Ureter (tissue), 1 donor: ENCODE measurements at places on chromosomes 3 and 15. TPM values are rescaled to one million over a fixed set of nuclear protein-coding genes. Genes with fewer than 3 reads are reported as not detected.

DNAJC13 gene
- total RNA-seq, result 68.3 TPM

UBAP1L gene
- 9.4 TPM for total RNA-seq

GRCh38 chr3:46012246-46012645 lies 15.0 kb downstream of the XCR1 start:
- peak; percentile 17 for DNase-seq

DNA sequence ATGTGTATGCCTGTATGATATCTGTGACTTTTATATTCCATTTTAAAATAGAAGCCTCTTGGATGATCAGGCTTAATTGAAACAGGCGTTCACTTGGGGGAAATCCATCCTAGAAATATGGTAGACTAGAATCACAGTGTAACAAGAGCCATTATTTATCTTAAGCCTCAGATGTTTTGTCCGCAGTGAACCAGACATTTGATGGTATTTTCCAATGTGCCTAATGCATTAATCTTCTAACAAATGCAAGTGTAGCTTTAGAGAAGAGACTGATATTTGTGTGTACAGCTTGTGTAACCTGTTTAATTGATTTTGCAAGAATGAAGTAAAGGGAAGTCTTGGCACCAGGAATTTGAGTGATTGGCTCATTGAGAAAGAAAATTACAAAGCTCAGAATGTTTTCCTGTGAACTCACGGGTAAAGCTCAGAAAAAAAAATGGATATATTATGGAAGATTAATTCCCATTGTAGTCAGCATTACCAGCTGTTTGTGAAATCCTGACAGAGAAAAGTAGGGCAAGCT lies 155.7 kb downstream of the SV2B start:
- no peak for DNase-seq

DNA sequence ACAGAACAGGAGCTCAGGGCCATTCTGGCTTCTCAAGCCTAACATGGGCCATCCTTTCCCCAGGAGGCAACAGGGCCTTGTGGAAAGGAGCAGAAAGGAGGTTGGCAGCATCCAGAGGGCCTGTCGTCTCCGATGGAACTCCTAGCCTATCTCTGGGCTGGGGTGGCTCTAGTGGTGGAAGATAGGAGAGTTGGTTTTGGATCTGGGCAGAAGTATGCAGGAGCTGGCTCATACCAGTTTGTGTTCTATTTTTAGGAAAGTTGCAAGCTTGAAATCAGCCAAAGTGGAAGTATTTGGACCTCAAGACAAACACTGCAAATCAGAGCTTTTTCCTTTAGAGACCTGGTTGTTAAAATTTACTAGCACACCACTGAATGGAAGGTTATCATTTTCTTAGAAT lies 35.4 kb upstream of the XCR1 start:
- DNase-seq, result no peak

GRCh38 chr3:42539871-42540714 lies 37.6 kb downstream of the VIPR1 start:
- DNase-seq, result peak; percentile 76

GRCh38 chr15:87498560-87498959 lies 758.0 kb downstream of the NTRK3 start:
- no peak for DNase-seq

GRCh38 chr3:130462089-130462488 lies 54.9 kb upstream of the COL6A6 start:
- DNase-seq, result no peak
